Prostate gland (tissue), 2 donors: ENCODE measurements at places on chromosomes 5 and 9. TPM values are rescaled to one million over a fixed set of nuclear protein-coding genes. Genes with fewer than 3 reads are reported as not detected.

DNA sequence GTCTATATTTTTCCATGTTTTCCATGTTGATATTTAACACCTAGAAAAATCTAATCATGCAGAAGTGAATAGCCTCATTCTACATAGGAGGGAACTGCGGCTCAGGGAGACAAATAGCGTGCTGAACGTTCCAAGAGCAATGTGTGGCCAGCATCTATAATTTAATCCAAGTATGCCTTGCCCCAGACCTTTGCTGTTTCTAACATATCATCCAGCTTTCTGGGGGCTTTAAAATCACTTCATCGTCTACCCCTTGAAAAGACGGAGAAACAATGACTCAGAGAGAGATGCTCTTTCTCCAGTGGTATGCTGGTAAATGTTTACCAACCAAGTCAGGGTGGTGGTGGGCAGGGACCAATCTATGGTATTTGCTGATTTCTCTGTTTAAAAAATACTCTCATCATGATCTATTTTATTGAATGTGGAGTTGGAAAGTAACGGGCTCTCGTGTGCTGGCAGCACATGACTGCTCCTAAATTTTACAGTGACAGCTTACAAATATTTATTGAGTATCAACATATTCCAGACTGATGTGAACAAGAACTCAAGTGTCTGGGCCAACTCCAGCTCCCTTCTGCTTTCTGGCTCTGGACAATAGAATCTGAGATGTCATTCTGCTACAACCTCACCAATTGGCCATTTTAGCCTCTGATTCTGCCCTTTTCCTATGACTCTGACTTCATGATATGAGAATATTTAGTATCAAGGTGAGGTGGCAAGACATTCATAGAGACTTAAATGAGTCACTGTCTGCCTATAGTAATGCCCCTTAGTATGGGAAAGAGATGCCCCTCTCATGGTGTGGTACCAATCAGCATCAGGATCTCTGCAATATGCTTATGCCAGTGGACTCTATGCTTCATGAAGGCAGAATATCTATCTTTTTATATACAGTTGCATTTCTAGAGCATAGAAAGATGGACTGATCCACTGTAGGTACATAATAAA, 407.4 kb upstream of the TNC start:
- H3K36me3 ChIP-seq = no peaks in the 10 kb centered on the region
- no peak overlapping the region for H3K4me3 ChIP-seq
- no peak overlapping the region for H3K27ac ChIP-seq
- no peaks in the 10 kb centered on the region for H3K27me3 ChIP-seq

DNA sequence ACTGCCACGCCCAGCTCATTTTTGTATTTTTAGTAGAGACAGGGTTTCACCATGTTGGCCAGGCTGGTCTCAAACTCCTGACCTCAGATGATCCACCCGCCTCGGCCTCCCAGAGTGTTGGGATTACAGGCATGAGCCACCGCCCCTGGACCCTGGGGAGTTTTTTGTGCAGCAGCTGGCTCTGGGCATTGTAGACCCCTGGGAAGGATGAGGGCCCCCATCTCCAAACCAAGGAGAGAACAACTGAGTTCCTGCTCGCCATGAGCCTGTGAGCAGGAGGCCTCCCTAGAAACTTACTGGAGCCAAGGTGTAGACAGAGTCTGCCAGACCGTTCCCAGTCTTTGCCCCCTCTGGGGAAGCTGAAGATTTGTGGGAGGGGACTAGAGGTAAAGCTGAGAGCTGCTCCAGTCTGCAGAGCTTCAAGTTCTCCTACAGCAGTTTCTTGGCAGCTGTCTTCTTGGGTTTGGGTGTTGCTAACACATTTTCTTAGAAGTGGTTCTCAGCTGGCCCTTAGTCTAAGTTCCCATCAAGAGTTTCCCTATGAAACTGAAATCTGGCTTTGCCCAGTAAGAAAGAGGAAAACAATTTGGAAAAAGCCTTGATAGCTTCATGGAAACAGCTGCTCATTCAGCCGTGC, 12.4 kb downstream of the NUDT2 start:
- H3K4me3 ChIP-seq = no peak overlapping the region
- no peaks in the 10 kb centered on the region for H3K4me1 ChIP-seq
- no peaks in the 10 kb centered on the region for H3K27me3 ChIP-seq
- peaks cover 3% of the 10 kb centered on the region for H3K36me3 ChIP-seq

- no peaks in the 10 kb centered on the region for H3K4me1 ChIP-seq
- H3K4me3 ChIP-seq = no peak overlapping the region
- H3K36me3 ChIP-seq = no peaks in the 10 kb centered on the region
- no peaks in the 10 kb centered on the region for H3K27me3 ChIP-seq
- no peak for DNase-seq
Observed at GRCh38 chr9:20693068-20693467, 9.0 kb downstream of the FOCAD start.

The TAF1L gene
- 2.0 TPM for total RNA-seq

The IFNA2 gene
- total RNA-seq = not detected

The SLC34A3 gene
- 0.57 TPM for total RNA-seq

GRCh38 chr5:140497897-140498296, 49.6 kb upstream of the EIF4EBP3 start:
- no peaks in the 10 kb centered on the region for H3K36me3 ChIP-seq
- DNase-seq = no peak
- no peak overlapping the region for H3K27ac ChIP-seq
- no peak overlapping the region for H3K4me3 ChIP-seq
- H3K27me3 ChIP-seq = no peaks in the 10 kb centered on the region

GRCh38 chr9:83240671-83241070, 177.7 kb upstream of the RASEF start:
- no peak overlapping the region for H3K4me3 ChIP-seq
- DNase-seq = no peak
- no peak overlapping the region for H3K27ac ChIP-seq
- H3K36me3 ChIP-seq = no peaks in the 10 kb centered on the region
- H3K4me1 ChIP-seq = no peaks in the 10 kb centered on the region

- no peak for DNase-seq
- no peak overlapping the region for H3K27ac ChIP-seq
- no peaks in the 10 kb centered on the region for H3K27me3 ChIP-seq
- no peaks in the 10 kb centered on the region for H3K4me1 ChIP-seq
Observed at GRCh38 chr9:121226175-121226574, 24.5 kb upstream of the RAB14 start.

- DNase-seq = no peak
- no peaks in the 10 kb centered on the region for H3K4me1 ChIP-seq
- H3K27ac ChIP-seq = no peak overlapping the region
- no peaks in the 10 kb centered on the region for H3K27me3 ChIP-seq
- no peaks in the 10 kb centered on the region for H3K36me3 ChIP-seq
- no peak overlapping the region for H3K4me3 ChIP-seq
Observed at GRCh38 chr5:128480158-128480557, 57.9 kb downstream of the FBN2 start.

GRCh38 chr5:40410964-40411635, 268.6 kb upstream of the PTGER4 start:
- H3K27ac ChIP-seq = no peak overlapping the region
- H3K4me3 ChIP-seq = no peak overlapping the region
- H3K27me3 ChIP-seq = no peaks in the 10 kb centered on the region
- DNase-seq = peak; percentile 54
- H3K36me3 ChIP-seq = no peaks in the 10 kb centered on the region
